SJCRH30 (cell line): ENCODE measurements at places on chromosomes 12 and 14.

DNA sequence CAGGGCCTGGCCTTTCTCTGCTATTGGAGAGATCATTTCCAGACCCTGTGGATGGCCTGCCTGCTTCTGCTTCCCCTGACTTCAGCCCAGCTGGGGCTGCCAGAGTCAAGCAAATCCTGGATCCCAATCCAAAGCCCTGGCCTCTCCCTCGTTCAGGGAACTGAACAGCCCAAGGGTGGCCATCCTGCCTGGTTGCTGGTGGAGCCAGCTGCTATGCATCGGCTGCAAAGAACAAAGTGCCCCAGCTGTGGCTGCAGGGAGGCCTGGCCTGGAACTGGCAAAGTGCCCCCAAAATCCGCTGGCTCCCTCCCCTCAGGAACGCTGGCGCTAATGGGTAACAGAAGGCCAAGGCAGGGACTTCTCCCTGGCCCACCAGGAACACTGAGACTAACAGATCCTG lies 56.4 kb downstream of the LRRC74A start:
- no peak for DNase-seq

DNA sequence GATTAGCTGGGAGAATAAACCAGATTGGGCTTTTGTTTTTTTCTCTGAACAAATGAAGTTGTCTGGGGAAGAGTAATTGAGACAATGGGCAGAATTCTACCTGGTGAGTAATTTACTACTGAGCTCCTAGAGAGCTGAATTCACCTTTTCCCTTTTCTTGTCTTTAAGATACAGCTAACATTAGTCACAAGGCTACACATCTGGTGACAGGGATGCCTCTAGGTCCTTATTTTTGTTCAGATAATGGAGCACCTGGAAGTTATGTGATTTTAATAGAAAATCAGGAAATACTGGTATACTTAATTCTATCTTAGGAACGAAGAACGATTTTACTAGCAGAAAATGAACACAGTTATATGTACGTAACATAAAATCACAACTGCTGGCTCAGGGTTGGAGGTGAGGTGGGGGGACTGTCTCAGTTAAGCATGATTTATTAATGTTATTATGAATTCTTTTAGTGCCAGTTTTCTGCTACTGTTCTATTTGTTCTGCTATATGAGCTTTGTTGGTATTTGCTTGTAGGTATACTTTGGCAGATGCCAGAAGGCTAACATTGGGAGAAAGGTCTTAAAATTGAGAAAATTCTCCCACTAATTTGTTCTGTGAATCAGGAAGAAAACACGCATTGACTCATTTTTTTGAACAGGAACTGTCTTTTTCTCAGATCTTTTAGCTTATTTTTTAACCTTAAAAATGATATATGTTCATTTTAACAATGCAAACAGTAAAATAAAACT lies 482.7 kb upstream of the RGS6 start:
- no peak for DNase-seq

- no peak for DNase-seq
These were observed 119.2 kb downstream of the FIGNL2 start for GRCh38 chr12:51729331-51729730.

DNA sequence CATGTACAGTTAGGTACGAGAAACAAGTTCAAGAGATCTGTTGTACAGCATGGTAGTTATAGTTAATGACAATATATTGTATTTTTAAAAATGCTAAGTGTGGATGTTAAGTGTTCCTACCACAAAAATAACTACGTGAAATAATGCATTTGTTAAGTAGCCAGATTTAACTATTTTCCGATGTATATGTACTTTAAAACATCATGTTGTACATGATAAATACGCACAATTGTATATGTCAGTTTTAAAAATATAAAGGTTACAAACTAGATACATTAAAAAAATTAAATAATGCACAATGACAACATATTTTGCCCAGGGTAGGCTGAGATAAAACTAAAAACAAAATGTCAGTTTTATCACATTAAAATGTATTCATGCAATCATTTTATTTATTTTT lies 285.1 kb upstream of the DCN start:
- no peak for DNase-seq

DNA sequence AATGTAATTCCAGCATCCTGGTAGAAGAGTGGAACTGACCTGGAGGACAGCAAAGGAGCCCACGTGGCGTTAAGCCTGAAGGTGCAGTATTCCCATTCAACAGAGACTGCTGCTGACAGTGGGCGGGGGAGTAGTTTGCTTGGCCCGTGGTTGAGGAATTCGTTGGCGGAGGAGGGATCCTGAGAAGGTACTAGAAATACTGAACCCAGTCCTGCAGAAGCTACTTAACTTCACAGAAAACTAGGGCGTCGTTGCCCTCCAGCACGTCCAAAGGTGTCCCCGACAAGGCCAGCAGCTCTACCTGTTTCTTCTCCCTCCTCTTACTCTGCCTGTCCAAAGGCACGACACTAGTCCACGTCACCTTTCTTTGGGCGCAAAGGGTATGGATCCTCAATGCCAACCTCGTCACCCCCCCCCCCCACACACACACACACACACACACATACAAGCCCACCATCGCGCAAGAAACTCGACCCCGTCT lies 303 bp downstream of the PUS7L start:
- DNase-seq: peak; percentile 47

DNA sequence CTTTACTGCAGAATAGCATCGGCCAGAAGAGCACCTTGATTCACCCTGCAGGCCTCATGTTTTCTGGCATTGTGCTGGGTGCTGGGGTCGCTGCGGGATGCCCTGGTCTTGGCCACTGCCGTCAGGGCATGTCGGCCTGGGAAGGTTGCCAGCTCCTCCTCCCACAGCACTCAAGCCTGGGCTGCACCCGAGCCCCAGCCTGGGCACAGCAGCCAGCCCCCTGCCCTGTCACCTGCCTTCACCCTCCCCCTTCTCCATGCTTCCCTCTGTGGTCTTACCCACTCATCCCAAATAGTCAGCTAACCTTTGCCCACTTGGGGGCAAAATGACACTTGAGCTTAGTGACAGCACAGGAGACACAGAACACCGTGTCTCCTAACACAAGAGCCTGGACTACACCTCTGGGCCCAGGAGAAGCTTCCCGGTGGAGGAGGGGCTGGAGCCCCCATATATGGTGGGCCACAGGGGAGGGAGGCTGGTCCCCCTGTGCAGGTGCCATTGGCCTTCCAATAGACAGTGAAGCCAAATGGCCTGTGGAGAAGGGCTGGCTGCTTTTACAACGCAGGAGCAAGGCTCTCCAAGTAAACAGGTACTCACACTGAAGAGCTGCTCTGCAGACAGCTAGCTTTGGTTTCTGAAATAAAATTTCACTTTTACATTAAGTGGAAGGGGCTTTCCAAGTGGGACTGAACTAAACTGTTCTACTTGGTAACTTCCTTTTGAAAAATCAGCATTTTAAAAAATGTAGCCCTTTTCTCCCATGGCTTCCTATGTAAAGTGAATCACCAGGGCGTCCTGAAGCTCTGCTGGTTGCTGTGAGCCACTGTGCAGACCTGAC lies 51.2 kb upstream of the AMN start:
- no peak for DNase-seq

DNA sequence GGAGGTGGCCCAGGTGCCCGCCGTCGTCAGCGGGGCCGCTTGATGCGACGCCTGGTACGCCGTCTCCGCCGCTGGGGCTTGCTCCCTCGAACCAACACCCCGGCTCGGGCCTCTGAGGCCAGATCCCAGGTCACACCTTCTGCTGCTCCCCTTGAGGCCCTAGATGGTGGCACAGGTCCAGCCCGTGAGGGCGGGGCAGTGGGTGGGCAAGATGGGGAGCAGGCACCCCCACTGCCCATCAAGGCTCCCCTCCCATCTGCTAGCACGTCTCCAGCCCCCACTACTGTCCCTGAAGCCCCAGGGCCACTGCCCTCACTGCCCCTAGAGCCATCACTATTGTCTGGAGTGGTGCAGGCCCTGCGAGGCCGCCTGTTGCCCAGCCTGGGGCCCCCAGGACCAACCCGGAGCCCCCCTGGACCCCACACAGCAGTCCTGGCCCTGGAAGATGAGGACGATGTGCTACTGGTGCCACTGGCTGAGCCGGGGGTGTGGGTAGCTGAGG lies 5.5 kb downstream of the LRP10 start:
- DNase-seq: no peak

DNA sequence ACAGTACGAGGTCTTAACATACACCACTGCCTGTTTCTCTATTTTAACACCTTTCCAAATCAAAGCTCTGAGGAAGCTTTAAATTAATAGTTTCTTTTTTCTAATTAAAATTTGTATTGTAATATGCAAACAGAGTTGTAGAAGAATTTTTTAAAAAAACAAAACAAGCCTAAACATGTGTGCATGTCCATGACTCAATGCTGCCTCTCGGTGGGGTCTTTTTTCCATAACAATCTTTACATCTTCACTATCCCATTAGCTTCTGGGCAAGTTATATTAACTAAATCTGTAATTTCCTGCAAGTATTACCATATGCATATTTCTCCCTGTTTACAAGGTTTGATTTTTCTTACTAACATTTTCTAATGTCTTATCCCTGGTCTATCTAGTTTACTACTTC lies 143.9 kb upstream of the NAV3 start:
- peak; percentile 26 for DNase-seq

GRCh38 chr12:72677846-72678245 lies 405.7 kb downstream of the TRHDE start:
- DNase-seq: no peak

GRCh38 chr12:107843351-107844311 lies 69.1 kb downstream of the ASCL4 start:
- DNase-seq: no peak

- no peak for DNase-seq
These were observed 15.8 kb downstream of the ABCC9 start for GRCh38 chr12:21925296-21925913.

DNA sequence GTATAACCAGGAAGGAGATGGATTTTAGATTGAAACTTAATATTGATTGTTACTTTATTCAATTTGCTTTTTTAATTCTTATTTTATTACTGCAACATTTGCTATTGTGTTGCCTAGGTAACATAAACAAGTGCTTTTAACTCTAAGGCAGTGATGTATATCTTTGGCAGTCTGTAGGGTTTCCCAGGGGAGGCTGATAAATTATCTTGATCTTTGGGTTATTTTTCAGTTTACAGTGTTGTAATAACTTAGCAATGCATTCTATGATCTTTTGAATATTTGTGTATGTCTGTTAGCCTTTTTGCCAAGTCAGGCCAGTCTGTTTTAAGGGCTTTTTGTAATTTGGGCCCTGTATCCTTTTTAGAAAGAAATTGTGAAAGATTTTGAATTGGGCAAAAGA lies 7.8 kb upstream of the DTD2 start:
- DNase-seq: no peak

DNA sequence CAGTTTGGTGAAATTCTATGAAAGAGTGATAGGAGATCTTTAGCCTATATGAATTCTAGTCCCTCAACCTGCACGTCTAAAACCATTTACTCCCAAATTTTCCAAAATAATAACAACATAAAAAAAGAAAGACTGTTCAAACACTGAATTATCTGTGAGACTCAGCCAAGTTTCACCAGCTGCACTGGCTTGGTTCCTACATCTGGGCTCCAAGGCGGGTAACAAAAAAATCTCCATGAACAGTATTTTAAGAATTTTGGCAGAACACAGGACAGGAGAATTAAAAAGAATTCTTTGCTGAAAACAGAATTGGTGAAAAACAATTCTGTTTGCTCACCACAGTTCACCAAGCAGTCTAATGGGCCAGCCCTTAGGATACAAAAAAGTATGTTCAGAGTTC lies 536.8 kb upstream of the ATP2B1 start:
- no peak for DNase-seq

DNA sequence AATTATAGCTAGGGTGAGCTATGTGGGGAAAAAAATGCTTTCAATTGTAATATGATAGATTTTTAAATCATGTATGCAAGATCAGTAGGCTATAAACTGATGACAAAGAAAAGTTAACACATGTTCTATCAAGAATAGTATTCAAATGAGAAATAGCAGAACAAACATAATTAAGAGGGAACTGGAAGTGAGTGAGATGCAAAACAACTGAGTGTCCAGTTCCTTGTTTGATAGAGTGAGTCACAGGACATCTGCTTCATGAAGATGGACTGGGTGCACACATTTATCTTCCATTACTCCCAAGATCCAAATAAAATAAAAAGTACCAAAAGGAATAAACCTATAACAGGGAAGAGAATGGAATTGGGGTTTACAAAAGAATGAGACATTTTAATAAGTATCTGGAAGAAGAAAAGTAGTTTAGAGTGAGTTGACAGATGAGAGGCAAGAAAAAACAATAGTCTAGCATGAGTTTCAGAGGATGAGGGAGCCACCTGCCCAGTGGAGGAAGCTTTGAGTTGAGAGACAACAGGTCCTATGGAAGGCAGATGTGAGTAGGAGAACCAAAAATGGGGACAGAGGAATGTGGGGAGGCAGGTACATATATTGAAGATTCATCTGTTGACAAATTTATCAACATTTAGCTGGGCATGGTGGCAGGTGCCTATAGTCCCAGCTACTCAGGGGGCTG lies 178.1 kb upstream of the ARHGAP5 start:
- DNase-seq: no peak

DNA sequence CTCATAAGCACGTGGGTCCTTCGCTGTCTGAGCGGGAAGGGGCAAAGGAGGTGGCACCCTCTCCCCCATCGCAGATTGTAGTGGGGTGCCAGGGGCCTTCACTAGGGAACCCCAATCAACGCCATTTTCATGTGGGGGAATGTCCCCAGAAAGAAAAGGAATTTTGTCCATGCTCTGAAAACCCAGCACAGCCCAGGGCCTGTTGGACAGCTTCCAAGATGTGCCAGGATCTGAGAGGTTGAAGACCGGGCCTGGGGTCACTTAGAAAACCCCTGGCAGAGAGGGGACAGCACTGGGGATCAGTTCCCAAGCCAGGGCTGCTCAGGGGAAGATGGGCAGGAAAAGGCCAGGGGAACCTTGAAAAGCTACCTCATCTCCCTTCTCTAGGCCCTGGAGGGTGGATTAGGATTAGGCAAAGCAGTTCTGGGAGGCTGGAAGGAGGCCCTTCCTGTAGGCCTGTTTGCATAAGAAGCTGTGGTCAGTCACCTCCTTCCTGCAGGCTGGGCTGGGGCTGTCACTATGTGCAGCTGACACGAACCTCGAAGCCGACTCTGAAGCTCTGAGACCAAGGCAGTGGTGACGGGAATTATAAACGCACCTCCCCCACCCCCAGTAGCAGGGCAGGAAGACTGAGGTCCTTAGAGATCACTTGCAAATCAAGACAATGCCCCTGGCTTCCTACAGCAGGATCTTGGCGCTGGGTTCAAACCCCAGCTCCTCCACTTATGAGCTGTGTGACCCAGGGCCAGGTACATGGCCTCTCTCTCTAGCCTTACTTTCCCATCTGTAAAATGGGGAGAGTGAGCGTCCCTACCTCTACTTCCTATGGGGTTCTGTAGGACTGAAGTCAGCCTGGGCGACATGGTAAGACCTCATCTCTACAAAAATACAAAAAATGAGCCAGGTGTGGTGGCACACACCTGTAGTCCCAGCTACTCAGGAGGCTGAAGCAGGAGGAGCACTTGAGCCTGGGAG lies 29.0 kb downstream of the TESC start:
- DNase-seq: no peak

DNA sequence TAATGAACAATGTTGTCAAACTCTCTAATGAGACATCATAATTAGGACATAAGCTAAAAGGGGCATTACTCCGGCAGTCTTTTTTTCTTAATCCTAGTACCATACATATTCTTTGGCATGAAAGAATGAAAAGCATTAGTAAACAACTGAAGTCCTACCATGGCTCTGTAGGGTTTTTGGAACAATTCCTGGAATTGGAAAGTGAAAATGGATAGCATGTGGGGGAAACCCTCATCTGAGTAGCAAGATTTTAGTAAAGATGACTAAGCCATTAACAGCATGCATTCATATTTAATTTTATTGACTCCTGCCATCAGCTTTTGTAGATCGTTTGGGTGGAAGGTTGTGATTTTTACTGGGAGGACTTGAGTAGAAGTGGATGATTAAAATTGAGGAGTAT lies 216.2 kb upstream of the PDZRN4 start:
- no peak for DNase-seq
